T-helper 2 cell (primary cell): ENCODE measurements at places on chromosomes 6 and 20.
A peak's percentile ranks its signal among the peaks of the same experiment; 100 is the strongest.

DNA sequence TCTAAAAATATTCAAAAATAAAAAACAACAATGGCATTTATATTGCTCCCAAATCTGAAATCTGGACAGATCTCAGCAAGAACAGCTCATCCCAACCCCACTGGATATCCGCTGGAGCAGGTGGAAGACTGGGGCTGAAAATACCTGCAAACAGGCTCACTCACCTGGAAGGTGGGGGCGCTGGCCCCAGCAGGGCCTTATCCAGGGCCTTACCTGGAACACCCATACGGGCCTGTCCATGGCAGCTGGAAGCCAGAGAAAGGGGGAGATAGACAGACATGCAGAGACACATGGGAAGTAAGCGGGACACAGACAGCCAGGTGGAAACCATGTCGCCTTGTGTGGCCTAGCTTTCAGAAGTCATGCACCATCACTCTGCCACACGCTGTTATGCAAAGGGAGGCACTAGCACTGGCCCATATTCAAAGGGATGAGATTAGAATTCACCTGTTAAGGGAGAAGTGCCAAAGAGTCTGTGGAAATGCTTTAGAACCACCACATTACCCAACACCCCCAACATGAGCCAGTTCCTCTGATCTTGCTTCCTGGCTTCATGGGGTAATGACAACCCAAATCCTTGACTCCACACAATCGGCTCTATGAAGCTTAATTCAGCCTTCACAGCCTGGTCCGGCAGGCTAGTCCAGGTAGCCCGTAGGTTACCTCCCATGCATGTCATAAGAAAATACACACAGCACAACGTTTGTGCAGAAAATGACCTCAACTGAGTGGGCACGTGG is 99.0 kb upstream of the CDYL start:
- DNase-seq: no peak

GRCh38 chr20:31968291-31969126 is 558 bp downstream of the XKR7 start:
- DNase-seq: peak; percentile 65

DNA sequence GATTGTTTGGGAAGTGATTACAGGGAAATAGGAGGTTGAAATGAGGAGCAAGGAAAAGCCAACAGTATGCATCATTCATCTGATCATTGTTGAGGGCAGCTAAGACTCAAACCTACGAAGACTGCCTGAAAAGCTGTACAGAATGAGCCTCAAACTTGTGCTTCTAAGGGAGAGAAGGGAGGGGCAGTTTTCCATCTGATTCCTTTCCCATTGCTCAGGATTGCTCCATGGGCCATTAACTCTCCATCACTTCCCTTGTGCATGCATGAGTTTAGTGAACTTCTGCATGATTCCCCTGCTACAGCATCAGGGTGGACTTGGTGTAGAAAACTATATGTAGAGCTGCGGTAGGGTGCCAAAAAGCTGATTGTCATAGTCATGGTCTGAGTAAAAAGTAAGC is 742.7 kb upstream of the SLC35B3 start:
- DNase-seq: no peak

DNA sequence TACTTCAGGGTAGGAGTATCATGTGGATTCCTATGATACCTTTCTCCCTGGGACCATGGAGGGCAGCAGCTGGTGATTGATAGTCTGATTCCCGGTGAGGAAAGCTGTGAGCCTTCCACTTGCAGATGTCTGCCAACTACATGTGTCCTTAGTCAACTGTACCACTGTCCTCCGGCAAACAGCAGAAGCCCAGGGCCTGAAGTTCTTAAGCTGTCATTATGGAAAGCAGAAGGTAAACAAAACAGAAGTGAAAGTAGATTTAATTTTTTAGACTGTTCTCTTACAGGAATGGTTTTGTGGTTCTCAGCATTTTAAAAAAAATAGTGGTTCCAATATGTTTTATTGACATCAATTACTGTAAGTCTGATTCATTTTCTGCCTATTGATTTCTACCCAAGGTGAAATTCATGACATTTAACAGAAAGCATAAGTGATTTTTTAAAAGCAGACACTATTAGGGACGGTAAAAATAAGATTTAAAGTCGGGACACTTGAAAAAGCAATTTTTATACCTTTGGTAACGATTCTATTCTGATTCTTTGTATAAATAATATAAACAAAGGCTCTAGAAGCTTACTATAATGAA is 36.6 kb downstream of the PTPN1 start:
- DNase-seq: peak; percentile 64

DNA sequence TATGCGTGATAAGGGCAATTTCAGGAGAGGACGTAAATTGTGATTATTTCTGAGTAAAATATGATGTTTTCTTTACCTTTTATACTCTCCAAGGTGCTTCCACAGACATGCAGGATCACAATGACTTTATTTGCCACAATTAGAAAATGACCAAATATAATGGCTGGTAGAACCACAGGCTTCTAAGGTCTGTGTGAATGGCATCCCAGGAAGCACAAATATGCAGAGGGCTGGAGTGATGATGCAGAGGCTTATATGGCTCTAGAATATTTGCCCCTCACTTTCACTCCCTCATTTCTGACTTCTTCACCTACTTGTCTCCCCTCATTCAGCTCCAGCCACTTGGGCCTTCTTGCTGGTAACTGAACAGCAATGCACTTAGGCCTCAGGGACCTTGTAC is 502.1 kb upstream of the MAP3K7 start:
- DNase-seq: no peak

GRCh38 chr6:148671085-148671484 is 75.7 kb upstream of the UST start:
- no peak for DNase-seq

DNA sequence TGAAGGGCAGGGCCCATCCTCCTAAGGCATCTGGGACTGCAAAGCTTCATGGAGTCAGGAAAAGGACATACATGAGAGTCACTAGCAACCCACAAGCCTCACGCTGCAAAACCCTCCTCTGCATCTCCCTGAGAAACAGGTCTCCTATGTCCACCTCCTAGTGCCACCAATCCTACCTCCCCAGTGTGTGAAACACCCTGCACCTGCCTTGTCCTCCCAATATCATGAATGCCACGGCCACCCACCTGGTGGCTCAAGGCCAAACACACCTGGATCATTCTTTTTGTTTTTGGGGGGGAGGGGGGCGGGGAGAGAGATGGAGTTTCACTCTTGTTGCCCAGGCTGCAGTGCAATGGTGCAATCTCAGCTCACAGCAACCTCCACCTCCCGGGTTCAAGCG is 90.5 kb downstream of the ZMYND8 start:
- DNase-seq: no peak

- no peak for DNase-seq
Observed at GRCh38 chr6:87675004-87675681, 26.9 kb downstream of the AKIRIN2 start.

DNA sequence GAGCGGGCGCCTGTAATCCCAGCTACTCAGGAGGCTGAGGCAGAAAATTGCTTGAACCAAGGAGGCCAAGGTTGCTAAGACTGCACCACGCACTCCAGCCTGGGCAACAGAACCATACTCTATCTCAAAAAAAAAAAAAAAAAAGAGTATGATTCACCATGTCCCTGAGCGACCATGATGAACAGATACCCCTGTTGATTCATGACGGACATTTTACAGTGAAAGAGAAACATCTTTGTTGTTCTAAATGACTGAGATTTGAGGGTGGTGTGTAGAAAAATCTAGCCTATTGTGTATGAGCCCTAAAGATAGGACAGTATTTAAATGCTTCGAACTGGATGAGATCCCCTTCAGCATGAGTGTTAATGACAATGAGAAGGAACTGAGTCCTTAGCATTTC is 32.8 kb downstream of the RBM24 start:
- no peak for DNase-seq

DNA sequence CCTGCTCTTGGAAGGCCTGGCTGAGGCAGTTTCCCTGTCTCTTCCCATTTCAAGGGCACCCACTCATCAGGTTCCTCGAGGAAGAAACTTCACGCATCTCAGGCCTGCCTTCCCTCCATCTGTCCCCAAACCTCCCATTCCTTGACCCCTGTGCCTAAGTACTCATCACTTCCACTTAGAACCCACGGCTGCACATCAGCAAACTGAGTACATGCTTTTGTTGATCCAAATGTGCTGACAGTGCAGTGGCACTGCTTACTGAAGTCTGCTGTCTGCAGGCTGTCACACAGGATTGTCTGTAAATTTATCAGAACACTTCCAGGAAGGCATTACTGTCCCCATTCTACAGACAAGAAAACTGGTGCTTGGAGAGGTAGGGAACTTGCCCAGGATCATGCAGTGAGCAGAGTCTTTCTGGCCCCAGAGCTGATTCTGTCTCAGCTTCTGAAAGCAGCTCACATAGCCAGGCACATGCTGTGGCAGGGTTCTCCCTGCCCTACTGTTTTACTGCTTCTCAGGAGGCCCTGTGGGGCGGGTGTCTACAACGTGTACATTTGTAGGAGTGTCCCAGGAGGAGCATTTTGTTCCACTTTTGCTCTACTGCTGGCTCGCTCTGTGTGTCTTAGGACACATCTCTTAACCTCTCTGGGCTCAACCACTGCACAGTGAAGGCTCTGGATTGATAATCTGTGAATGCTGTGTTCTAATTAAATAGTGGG is 64.2 kb upstream of the XRN2 start:
- DNase-seq: no peak

GRCh38 chr6:46377209-46377608 is 114.0 kb downstream of the RCAN2 start:
- no peak for DNase-seq

GRCh38 chr6:37538107-37538506 is 38.4 kb upstream of the CCDC167 start:
- no peak for DNase-seq

DNA sequence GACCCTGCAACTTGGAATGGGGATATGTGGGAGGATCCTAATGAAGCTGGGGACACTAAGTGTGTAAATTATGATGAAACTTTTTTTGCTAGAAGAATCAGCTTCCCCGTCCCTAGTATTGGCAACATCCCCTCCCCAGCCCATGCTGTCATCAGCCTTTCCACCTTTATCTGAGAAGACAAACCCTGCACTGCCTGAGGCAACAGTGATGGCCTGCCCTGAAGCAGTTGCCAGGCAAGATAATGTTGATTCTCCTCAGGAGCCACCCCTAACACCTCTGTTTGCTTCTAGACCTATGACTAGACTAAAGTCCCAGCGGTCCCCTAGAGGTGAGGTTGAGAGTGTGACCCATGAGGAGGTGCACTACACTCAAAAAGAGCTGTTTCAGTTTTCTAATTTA is 27.1 kb downstream of the MICA start:
- no peak for DNase-seq

DNA sequence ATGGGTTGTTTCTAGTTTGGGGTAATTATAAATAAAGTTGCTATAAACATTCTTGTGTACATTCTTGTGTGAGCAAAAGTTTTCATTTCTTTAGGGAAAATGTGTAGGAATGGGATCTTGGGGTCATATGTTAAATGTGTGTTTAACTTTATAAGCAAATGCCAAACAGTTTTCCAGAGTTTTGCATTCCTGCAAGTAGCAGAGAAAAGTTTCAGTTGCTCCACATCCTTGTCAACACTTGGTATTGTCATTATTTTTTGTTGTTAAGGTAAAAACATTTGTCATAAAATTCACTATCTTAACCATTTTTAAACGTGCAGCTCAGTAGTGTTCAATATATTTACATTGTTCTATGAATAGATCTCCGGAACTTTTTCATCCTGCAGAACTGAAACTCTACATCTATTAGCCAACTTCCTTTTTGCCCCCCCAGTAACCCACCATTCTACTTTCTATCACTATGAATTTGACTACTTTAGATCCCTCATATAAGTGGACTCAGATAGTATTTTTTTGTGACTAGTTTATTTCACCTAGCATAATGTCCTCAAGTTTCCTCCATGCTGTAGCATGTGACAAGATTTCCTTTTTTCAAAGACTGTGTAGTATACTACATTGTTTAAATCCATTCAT is 48.4 kb downstream of the PHACTR2 start:
- DNase-seq: no peak

DNA sequence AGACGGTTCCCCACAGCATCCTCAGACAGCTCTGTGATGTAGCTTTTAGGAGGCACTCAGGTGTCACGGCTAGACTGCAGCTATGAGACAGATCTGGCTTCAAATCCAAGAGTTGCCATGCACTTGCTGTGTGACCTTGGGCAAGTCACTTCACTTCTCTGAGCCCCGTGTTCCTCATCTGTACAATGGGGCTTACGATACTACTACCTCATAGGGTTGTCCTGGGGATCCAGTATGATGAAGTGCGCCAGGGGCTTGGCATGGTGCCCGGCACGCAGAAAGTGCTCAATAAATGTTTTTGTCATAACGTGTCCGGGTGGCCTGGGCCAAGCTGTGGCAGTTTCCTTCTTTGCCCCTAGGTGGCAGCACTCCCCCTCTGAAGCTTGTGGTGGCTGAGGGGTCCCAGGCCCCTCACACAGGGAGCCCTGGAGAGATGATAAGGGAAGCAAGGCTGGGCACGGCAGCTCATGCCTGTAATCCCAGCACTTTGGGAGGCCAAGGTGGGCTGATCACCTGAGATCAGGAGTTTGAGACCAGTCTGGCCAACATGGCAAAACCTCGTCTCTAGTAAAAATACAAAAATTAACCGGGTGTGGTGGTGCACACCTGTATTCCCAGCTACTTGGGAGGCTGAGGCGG is 19.1 kb upstream of the CHMP4B start:
- no peak for DNase-seq

DNA sequence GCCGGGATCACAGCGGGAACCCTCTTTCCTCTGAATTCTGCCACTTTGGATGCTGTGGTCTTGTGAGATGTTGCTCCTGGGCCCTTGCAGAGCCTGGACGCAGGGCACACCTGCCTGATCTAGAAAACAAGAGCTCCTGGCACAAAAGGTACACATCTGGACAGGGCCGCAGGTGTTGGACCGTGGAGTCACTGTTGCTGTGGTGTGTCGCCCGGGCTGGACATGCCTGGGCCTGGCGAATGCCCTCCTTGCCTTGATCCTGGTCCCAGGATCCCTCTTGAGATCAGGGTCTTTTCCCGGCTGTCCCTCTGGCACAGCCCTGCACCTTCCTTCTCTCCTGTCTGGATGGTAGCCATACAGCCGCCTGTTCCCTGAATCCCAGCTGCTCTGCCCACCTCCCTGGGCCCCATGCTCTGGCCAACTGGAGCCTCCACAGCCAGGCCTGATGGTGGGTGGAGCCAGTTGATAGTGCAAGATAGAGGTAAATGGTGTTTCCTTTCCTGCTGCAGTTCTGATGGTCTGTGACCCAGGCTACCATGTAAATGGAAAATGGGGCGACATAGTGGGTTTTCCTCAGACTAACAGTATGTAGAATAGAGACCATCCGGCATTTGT is 5.0 kb downstream of the FOXP4 start:
- DNase-seq: no peak

GRCh38 chr6:104182811-104183210 is 676.9 kb downstream of the HACE1 start:
- DNase-seq: no peak

DNA sequence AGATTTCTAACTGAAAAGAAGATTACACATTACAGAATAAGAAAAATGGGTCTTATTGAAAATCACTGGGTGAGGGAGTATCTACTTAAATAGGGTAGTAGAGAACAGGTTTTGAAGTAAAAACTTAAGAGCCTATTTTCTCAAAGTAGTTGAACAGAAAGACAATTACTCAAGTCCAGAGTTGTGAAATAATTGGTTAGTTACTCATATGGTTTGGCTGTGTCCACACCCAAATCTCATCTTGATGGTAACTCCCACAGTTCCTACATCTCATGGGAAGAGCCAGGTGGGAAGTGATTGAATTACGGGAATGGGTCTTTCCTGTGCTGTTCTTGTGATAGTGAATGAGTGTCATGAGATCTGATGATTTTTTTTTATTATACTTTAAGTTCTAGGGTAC is 1035.3 kb upstream of the GJE1 start:
- no peak for DNase-seq

- no peak for DNase-seq
Observed at GRCh38 chr20:1949347-1950100, 44.3 kb downstream of the PDYN start.
